Epithelial cell of esophagus (primary cell): ENCODE measurements at places on chromosomes 1 and 21.
A peak's percentile ranks its signal among the peaks of the same experiment; 100 is the strongest.

DNA sequence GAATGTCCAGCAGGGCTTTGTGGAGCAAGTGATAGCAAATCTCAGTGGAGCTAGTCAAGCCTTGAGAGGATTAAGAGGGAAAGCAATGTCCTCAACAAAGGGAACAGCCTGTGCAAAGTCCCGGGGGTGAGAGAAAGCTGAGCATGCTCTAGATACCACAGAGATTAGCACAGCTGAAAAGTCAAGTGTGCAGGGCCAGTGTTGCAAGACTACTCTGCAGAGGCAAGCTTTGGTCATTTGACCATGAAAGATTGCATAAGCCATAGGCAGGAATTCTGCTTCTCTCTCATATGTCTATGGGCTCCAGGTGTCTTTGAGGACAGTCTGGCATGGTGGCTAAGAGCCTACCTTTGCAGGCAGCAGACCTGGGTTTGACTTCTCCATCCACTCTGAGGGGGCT lies 181.0 kb upstream of the JUN start:
- peak; percentile 50 for DNase-seq

DNA sequence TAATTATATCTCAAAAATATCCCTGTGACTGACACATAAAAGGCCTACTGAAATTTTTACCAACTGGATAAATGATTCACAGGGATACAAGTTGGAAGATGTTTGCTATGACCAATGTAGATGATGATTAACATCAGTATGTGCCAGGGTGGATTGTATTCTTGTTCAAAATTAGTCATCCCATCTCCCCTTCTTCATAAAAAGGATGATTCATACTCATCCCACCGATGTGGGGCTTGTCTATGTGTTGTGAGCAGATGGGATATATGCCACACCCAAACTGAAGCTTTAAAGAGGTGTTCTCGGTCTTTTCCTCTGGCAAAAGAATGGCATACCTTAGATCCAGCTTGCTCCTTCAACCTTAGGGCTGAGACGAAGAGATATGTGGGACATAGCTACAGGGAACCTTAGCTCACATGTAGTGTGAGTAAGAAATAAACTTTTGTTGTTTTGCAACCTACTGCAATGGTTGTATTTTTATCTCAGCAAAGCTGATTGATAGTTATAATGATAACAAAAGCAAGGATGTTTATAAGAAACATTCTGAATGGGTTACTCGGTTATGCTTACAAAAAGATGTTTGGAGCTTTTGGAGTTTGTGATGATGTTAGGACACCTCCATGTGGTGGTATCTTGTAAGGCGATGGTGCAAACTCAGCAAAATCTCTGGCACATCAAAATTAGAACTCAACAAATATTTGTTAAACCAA lies 29.4 kb downstream of the SPATA17 start:
- DNase-seq: peak; percentile 98

DNA sequence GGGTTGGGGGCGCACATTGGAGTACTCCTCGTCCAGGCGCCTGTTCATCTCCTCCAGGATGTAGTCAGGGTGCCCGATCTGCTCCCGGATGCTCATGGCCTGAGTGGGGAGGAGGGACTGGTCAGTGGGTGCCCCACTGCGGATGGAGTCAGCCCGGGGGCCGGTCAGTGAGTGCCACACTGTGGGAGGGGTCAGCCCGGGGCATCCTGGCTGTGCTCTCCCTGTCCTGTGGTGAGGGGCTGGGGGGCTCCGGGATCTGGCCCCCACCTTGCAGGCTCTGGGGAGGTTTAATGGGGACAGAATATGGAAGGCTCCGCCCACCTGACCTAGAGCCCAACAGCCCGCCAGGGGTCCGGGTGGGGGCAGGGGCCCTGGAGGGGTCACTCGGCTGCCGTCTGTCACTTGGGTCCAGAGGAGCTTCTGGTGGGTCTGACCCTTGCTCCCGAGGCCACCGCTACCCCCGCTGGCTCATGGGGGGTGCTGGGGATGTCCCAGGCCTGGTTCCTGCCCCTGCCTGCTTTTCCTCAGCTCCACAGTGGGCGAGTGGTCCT lies 8.8 kb downstream of the PRXL2B start:
- DNase-seq: no peak

GRCh38 chr1:225695578-225696337 lies 42.8 kb upstream of the ENAH start:
- DNase-seq: peak; percentile 69

DNA sequence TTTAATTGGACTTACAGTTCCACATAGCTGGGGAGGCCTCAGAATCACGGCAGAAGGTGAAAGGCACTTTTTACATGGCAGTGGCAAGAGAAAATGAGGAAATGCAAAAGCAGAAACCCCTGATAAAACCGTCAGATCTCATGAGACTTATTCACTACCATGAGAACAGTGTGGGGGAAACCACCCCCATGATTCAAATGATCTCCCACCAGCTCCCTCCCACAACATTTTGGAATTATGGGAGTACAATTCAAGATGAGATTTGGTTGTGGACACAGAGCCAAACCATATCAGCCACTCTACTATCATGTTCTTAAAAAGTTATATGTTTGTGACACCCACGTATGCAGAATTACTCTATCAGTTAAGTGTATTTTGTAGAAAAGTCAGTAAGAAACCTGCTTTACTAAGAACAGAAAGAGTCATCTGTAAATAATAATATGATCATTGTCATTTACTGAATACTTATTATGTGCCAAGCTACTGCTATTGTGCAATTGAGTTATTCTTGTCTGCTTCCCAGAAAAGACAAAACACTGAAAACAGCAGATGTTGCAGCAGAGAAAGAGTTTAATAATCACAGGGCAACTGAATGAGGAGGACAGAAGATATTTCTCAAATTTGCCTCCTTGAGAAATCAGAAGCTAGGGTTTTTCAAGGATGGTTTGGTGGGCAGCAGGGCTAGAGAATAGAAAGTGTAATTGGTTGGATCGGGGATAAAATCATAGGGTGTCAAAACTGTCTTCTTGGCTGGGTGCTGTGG lies 207.7 kb upstream of the FGGY start:
- no peak for DNase-seq

DNA sequence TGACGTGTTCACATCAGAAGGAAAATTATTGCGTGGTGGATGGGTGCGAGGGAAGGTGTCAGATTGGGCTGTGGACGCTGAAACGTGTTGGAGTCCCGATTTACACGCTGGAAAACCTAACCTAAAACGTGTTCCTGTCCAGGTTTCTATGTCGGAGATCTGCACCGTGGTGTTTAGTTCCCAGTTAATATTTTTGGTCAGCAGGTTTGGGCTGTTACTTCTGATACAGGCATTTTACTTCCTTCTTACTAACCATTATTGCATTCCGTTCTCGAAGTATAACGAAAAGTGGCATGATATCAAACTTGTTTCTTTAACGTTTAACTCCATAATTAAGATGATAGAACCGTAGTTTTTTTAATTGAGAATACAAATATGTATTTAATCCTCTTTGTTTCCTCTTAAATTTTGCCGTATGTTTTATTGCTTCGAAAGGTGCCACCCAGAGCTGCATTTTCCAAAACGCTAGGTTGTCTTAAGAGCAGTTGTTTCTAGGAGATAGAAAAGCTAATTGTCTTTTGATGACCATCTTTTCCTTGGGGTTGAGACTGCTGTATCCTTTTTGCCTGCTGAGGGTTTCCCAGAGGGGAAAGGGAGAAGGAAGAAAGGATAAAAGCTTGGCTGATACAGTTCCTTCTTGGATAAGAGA lies 1.3 kb downstream of the ADARB1 start:
- peak; percentile 32 for DNase-seq

- DNase-seq: no peak
These were observed 3.2 kb upstream of the PROX1 start for GRCh38 chr1:213984387-213985208.

- DNase-seq: peak; percentile 8
These were observed 126.7 kb downstream of the PRRX1 start for GRCh38 chr1:170790651-170791071.

DNA sequence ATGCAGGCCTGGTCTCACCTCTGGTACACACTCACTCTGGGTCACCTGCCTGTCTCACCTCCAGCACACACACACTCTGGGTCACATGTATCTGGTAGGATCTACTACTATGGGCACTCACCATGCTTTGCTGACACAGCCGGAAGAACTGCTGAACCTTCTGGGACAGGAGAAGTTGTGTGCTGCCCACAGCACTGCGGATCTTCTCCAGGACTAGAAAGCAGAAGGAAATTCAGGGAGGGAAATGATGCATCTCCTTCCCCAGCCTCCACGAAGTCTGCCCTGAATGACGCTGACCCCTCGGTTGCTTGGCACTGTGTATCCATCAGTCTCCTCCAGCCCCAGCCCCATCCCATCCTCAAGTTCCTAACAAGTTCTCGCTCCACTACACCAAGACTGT lies 7.9 kb upstream of the SMIM12 start:
- DNase-seq: no peak

GRCh38 chr1:206836111-206836510 lies 29.3 kb upstream of the IL20 start:
- DNase-seq: peak; percentile 24

GRCh38 chr1:178998295-178998694 lies 27.4 kb upstream of the FAM20B start:
- no peak for DNase-seq

DNA sequence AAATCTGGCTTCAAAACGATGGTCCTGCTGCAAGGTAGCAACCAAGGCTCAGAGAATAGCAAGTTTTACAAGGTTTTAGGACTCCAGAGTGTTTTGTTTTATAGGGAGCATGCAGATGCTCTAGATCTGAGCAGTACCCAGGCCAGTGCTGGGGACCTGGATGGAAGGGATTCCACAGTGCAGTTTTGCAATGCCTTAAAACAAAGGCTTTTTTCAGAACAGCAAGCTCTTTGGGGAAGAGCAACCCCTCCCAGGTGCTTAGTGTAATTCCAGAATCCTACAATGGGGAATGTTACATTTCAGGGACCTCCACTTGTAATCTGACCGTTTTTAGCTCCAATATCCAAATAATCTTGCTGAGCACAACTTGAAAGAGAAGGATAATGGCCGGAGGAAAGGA lies 6.7 kb downstream of the ROR1 start:
- no peak for DNase-seq

GRCh38 chr1:83800066-83800465 lies 198.9 kb downstream of the TTLL7 start:
- DNase-seq: no peak

GRCh38 chr1:85137660-85138059 lies 63.2 kb downstream of the SYDE2 start:
- DNase-seq: peak; percentile 43

- no peak for DNase-seq
These were observed 553.3 kb upstream of the USP24 start for GRCh38 chr1:55768327-55768952.

DNA sequence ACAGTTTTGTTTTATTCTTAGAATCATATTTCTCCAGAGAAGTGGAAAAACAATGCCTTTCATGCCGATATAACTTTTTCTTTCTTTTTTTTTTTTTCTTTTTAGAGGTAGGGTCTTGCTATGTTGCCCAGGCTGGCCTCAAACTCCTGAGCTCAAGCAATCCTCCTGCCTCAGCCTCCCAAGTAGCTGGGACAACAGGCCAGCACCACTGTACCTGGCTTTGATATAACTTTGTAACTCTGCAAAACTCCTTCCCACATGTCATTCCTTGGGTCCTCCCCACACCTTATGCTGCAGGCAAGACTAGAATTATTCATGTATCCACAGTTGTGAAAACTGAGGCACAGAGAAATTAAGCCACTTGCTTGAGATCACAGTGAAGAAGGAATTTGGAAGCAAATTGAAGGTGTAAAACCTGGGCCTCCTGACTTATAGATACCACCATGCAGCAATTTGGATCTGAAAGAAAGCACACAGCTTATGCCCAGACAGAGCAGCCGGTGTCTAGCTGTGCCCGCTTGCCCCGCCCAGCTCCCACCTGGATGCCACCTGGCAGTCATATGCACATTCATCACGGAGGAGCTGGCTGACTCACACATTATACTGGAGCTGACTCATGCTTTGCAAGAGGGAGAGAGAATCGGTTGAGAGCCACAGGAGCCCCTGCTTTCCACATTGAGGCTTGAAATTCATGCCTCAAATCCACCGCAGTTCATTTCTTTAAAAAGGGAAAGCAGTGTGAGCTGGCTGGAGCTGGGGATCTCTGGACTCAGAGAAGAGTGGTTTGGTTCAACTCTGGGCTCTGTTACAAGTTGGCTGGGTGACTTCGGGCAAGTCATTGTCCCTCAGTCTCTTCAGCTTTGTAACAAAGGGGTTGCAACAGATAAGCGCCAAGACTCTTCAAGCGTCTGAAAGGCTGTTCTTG lies 8.3 kb upstream of the SLC2A1 start:
- DNase-seq: peak; percentile 99

DNA sequence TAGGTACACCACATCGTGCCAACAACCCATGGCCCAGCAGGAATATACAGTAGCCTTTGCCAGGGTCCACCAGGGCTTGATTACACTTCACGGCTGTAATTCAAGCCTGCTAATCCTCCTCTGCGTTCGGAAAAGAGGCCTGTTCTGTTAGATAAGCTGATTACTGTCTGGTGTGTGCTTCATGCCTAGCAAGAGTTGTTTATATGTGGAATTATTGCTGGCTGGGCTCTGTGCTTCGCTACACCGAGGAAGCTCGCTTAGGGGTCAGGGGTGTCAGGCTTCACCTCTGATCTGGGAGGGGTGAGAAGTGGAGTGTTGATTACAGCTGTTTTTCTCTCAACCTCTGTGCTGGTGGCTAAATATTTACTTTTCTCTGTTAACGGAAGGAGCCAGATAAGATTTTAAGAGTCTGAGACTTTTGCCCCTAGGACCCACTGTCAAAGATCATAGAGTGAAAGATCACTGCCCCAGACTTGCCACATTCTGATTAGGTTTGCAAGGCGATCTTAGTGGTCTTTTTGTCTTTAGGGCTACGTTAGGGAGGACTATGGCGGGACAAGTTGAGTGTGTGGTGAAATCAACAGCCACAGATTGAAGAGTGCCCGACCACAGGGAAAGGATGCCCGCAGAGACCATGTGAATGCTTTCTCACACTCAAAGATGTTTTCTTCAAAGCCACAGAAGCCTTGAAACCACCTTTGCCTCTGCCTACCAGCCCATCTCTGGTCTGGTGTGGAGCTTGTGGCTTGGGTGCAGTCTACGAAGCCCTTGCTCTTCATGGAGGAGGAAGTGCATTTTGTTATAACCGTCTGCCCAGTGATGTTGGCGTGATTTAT lies 216.1 kb downstream of the PBX1 start:
- no peak for DNase-seq

GRCh38 chr1:41656068-41656467 lies 171.6 kb upstream of the EDN2 start:
- DNase-seq: no peak

DNA sequence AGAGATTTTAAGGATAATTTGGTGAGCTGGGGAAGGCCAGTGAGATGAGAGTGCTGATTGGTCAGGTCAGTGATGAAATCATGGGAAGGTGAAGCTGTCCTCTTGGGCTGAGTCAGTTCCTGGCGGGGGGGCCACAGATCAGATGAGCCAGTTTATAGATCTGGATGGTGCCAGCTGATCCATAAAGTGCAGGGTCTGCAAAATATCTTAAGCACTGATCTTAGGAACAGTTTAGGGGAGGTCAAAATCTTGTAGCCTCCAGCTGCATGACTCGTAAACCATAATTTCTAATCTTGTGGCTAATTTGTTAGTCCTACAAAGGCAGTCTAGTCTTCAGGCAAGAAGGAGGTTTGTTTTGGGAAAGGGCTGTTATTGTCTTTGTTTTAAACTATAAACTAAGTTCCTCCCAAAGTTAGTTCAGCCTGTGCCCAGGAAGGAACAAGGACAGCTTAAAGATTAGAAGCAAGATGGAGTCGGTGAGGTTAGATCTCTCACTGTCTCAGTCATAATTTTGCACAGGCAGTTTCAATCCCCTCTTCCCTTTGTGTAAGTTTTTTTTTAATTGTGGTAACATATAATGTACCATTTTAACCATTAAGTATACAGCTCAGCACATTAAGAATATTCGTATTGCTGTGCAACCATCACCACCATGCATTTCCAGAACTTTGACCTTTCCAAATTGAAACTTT lies 39.4 kb downstream of the PTAFR start:
- DNase-seq: peak; percentile 57
